ENCODE measurements at places on chromosomes 4 and X.
A peak's percentile ranks its signal among the peaks of the same experiment; 100 is the strongest.

DNA sequence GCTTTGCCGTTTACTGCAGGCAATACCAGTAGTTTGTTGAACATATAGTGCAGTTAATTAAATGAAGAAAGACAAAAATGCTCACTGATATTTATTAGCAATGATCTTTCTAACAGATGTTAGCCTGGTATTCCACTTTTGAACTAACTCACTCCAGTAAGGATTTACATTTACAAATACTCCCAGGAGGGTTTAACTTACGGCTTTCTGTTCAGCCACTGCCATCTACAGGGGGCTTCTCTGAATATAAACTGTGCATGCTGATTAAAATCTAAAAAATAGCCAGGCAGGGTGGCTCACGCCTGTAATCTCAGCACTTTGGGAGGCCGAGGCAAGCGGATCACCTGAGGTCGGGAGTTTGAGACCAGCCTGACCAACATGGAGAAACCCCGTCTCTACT is 2.2 kb upstream of the SRD5A3 start:
- DNase-seq: no peak

- peak; percentile 29 for DNase-seq
These were observed 28.2 kb downstream of the ANXA5 start for GRCh38 chr4:121668368-121669162.

- DNase-seq: no peak
These were observed 3.2 kb upstream of the GRSF1 start for GRCh38 chr4:70842761-70843435.

- no peak for DNase-seq
These were observed 276.9 kb downstream of the RAB28 start for GRCh38 chr4:13207226-13207625.

GRCh38 chr4:61638591-61638990 is 438.5 kb downstream of the ADGRL3 start:
- no peak for DNase-seq

DNA sequence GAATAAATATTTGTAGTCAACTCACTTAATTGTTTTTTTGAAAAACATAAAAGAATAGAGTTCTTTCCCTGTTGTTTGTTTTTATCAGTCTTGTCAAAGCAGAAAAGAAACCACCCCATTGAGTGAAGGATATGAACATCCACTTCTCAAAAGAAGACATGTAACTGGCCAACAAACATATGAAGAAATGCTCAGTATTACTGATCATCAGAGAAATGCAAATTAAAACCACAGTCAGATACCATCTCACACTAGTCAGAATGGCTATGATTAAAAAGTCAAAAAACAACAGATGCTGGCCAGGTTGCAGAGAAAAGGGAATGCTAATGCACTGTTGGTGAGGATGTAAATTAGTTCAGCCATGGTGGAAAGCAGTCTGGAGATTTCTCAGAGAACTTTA is 326.1 kb upstream of the EMCN start:
- no peak for DNase-seq

- DNase-seq: no peak
These were observed 11.5 kb downstream of the MAD2L1 start for GRCh38 chr4:120055162-120055561.

DNA sequence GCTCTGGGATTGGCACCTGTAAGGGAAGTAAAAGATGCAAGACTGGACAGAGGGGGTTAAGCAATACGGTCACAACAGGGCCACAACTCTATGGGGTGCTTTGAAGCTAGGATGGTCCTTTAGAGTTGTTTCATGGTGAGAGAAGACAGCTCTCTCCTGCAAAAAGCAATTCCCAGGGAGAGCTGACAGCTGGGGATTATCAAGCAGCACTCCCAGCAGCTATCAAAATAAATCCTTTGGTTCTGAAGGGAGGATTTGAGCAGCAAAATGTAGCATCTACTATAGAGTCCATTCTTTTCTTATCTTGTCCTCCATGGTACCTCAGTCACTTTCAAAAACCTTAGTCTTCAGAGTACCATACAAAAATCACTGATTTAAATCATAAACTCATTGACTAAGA is 35.1 kb upstream of the AP1AR start:
- no peak for DNase-seq

- DNase-seq: no peak
These were observed 488 bp downstream of the NAP1L5 start for GRCh38 chr4:88697141-88697540.

GRCh38 chrX:12013211-12013618 is 125.1 kb upstream of the FRMPD4 start:
- DNase-seq: no peak

- DNase-seq: no peak
These were observed 197.0 kb downstream of the BCOR start for GRCh38 chrX:39900777-39901170.

DNA sequence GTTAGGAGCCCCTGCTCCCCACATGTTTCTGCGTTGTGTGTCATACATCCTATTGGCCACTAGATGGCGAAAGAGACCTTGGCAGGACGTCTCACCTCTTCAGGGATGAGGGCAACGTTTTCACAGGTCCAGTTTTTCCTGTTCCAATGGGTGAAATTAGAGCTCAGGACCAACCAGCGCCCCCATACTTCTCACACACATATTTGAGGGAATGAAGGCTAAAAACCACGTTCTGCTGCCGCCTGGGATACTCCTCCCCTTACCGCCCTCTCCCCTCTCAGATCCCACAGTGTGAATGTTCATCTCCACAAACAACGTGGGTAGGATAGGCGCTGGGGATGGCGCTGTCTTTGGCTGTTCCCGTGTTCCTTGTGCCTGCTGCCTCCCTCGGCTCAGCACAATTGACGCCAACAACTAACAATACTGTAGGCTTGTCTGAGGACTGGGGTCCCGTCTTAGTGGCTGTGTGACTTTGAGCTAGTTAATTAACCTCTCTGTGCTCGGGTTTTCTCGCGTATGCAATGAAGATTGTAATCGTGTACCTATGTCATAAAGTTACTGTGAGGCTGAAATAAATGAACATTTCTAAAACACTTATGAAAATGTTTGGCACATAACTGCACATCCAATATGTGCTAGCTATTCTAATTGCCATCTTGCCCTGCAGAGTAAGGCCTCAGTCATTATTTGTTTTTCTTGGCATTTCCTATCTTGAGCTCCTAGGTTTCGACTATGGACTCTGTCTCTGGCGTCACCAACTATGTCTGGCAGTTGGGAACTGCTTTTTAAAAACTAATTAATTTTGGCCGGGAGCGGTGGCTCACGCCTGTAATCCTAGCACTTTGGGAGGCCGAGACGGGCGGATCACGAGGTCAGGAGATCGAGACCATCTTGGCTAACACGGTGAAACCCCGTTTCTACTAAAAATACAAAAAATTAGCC is 181.3 kb upstream of the STK26 start:
- peak; percentile 8 for DNase-seq

DNA sequence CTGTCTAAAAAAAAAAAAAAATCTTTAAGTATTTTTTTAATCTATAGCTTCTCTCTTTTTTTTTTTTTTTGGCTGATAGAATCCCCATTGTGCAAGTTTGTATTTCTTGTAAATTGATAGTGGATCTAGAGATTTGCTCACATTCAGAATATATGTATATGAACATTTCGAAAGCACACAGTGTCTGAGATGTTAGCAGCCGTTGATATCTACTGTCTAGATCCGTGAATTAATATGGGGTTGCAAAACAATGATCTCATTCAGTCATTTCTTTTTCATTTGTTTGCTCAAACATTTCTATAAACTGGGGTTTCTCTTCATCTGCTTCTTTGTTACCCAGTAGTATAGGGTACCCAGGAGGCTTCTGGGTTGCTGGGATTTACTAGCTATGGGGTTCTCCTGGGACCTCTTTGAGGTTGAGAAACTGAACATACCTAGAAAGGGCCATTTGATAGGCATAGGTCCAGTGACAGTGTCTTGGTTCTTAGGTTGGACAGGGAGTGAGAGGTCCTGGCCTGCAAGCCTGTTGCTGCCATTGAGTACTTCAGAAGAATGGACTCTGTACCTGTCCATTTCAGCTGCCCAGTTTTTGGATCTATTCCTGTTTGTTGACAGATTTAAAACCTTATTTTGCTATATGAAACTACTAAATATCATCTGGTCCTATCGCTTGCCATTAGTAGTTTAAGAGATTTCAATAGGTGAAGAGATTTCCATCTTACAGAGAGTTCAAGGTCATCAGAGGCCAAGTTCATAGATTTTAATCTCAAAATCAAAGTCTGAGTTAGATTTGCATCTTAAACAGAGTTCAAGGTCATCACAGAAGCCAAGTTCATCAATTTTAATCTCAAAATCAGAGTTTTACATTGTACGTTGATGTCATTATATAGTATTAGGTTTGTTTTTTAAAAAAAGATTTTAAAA is 50.8 kb downstream of the WWC2 start:
- DNase-seq: no peak

DNA sequence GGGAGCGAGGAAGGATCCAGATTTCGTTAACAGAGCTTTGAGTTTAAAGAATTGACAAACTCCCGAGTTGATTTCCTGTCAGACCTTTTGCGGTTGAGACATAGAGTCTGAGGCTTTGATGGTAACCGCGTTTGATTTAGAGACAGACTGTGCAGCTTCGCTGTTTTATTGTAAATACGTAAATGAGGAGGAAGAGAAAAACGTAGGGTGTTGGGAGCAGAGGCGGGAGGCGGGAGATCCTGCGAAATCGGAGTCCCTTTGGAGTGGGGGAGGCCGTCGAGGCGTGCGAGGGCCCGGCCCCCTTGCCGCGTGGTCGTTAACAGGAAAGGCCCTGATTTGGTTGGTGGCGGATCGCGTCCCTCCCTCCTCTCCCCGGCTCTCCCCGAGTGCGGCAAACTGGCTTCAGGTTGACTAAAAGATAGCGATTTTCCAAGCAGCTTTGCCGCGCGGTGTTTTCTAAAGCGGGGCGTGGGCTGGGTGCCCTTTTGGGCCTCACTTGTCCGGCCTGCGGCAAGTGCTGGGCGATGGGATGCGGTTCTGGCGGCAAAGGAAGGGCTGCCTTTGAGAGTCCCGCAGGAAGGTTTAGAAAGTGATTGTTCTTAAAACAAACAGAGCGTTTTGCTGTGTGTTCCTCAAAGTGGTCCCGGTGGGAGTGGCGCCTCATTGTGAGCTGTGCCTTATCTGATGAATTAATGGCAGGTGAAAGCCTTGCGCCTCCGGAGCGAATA is 857 bp downstream of the SCML1 start:
- no peak for DNase-seq

DNA sequence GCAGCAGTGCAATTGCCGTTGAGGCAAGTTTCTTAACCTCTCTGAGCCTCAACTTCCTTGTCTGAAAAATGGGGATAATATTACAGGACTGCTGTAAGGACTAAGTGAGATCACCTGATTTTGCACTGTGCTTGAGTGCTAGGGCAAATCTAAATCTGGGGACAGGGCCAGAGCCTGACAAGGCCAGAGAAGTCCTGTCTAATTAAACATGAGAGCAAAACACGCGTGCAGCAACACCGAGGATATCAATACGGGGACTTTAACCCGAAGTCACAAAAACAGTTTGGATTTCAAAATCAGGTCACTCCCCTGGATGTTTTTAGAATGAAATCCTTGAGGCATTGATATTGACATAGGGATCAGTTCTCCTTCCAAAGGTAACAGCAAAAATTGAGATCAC is 5.7 kb upstream of the GJB1 start:
- DNase-seq: no peak

DNA sequence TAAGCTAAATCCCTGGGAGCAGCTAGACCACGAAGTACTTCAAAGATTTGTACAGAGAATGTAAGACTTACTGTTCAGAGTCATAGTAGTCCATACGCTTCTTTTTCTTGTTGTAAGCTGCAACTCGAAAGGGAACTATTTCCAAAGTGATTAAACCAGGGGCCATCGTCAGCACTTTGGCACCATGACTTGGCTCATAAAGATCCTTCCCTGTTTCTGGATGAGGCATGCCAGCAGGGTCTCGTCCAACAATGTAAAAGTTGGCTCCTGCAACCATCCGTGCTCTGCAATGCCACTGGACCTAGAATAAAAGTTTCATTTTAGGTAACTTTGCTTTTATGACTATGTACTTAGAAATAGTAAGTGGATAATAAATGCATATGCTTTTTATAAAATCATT is 88.5 kb downstream of the PAPSS1 start:
- no peak for DNase-seq

DNA sequence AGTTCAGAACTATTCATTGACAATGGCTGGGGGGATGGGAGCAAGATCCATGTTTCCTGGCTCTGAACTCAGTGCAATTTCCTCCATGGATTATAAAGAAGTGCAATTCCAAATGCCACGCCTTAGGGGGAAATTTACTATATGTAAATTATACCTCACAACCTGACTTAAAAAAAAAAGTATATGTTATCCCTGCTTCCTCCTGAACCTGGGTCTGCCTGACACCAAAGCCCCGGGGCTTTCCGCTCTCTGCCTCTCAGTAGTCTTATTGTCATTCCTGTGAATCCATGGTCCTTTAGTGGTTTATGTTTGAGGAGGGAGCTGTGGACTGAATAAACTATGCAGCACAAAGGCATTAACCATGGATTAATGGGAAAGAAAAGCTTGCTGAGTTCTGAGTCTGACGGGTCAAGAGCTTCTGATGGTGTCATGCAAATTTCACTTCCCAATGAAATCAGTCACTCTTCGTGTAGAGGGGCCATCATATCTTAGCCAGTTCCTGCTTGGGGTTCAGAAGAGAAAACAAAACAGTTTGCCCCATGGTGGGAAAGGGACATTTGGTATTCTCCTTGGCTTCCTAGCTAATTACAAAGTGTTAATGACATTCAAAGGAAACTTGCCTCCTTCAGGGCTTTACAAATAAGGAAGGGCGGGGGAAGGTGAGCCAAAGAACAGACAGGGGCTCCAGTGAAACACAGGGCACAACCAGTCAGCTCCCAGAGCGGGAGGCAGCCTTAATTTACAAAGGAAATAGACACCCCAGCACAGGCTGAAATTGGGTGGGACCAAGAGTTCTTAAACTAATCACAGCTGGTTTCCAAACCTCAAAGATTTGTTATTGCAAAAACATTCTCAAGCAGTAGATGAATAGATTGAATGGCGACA is 14.3 kb downstream of the FAM9C start:
- no peak for DNase-seq

DNA sequence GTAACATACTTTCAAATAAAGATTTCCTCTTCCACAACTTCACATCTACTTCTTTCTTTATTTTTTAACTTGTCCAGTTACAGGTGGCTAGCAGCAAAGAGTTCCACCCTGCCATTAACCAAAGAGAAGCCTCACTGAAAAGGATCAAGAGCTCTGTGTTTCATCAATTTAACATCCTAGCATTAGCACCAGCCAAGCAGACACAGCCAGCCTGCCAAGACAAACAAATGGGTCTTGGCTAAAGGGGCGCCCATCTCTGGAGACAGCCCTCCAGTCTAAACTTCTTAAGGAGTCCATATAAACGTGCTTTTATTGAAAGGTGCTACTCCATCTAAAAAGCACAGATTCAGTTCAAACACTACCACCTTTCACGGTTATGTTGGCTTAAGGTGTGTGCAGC is 105.3 kb downstream of the ADAMTS3 start:
- DNase-seq: no peak

DNA sequence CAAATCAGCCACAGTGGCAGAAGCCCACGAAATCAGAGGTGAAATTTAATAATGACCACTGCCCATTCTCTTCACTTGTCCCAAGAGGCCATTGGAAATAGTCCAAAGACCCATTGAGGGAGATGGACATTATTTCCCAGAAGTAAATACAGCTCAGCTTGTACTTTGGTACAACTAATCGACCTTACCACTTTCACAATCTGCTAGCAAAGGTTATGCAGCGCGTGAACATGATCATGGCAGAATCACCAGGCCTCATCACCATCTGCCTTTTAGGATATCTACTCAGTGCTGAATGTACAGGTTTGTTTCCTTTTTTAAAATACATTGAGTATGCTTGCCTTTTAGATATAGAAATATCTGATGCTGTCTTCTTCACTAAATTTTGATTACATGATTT is at the start of gene F9:
F9 (plus strand) TSS at position 190 of the 400 bp plus-strand sequence; CDS start at position 216, 26 bp downstream.
- no peak for DNase-seq

- DNase-seq: no peak
These were observed 85.9 kb downstream of the MAGED4 start for GRCh38 chrX:52270453-52271116.
